Stimulated activated CD4-positive, alpha-beta T cell treated with anti-CD3 and anti-CD28 coated beads, Interleukin-1b, Interleukin-23, amount 100 ng/mL, for 1 hour (primary cell): ENCODE measurements at places on chromosomes 3 and 15.

DNA sequence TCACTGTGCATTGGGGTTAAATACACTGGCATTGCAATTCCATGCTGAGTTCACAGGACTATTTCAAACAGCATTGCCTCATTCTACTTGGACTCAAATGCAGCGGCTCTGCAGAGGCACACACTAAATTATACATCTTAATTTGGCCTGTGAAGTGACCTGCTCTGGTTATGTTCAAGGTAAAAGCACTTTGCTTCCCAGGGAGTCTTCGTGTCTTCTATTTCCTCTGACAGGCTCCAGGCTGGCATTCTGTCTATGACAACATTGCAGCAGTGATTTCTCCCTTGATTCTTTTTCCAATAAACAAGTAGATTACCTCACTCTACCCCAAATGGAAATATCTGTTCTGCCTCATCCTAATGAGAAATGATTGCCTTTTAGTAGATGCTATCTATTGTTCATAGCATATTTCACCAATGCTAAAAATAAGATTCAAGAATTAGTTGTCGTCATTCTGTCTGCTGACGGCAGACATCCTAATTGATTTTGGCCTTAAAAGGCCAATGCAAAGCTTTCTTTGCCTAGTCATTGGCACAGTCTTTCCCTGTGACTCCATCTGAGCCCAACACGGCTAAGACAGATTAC lies 33.8 kb downstream of the FMN1 start:
- no peak for DNase-seq

- DNase-seq: no peak
Observed at GRCh38 chr3:117234331-117234730, 524.8 kb downstream of the TUSC7 start.

DNA sequence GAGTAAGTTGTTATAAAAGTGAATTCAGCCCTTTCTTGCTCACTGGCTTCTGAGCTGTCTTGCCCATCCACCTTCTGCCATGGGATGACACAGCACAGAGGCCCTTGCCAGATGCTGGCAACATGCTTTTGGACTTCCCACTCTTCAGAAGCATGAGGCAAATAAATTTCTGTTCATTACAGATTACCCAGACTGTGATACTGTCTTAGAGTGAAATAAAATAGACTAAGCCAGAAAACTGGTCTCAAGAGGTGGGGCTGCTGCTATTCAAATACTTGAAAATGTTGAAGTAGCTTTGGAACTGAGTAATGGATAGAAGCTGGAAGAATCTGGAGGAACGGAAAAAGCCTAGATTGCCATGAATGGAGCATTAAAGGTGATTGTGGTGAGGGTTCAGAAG lies 170.4 kb downstream of the ZMAT3 start:
- DNase-seq: no peak

- DNase-seq: no peak
Observed at GRCh38 chr3:156825795-156826143, 384 bp upstream of the LEKR1 start.

- no peak for DNase-seq
Observed at GRCh38 chr3:43499256-43499655, 122.6 kb downstream of the ANO10 start.

DNA sequence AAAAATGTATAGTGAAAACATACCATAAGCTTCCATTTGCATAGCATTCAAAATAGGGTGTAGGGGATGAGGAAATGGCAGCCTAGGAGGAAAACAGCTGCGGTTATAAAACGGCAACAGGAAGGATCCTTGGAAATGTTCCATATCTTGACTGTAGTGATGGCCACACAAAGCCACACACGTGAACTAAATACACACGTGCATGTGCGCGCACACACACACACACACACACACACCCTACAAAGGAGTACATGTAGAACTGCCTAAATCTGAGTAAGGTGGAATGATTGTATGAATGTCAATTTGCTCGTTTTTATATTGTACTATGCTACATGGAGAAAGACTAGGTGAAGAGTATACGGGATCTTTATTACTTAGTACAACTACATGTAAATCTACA lies 3.9 kb upstream of the IREB2 start:
- no peak for DNase-seq

GRCh38 chr3:136909187-136909586 lies 47.2 kb downstream of the NCK1 start:
- DNase-seq: no peak

DNA sequence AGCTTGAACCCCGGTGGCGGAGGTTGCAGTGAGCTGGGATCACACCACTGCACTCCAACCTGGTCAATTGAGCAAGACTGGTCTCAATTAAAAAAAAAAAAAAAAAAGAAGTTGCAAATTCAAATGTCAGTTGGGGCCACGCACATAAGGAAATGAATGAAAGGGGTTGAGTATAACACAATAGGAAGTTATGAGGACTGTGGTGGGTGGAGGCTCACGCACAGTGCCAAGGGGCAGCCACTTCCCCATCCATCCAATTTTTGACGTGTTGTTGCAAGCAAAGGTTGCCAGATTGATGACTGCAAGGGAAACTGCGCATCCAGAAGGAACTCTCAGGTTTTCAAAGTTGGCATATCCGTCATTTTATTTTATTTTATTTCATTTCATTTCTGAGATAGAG lies 532.2 kb downstream of the NTRK3 start:
- DNase-seq: no peak

DNA sequence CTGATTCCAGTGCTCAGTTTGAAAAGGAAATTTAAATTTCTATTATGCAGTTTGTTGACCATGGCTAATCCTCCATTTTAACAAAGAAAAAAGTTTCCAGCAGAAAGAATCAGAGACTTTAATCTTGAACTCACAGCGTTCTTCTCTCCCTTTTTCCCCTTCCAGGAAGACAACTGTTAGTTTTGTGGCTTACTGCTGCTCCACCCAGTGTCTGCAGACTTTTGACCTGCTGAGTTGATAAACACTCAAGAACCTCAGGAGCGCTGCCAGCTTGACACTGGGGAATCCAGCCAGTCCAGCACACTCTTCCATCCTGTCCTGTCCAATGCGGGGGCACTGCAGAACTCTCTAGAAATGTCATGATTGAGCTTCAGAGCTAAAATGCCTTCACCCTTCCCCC lies 134.6 kb downstream of the LRRC28 start:
- DNase-seq: no peak

- DNase-seq: no peak
Observed at GRCh38 chr15:28873585-28874190, 12.1 kb upstream of the APBA2 start.

GRCh38 chr3:37862219-37862902 lies 681 bp downstream of the CTDSPL start:
- no peak for DNase-seq

DNA sequence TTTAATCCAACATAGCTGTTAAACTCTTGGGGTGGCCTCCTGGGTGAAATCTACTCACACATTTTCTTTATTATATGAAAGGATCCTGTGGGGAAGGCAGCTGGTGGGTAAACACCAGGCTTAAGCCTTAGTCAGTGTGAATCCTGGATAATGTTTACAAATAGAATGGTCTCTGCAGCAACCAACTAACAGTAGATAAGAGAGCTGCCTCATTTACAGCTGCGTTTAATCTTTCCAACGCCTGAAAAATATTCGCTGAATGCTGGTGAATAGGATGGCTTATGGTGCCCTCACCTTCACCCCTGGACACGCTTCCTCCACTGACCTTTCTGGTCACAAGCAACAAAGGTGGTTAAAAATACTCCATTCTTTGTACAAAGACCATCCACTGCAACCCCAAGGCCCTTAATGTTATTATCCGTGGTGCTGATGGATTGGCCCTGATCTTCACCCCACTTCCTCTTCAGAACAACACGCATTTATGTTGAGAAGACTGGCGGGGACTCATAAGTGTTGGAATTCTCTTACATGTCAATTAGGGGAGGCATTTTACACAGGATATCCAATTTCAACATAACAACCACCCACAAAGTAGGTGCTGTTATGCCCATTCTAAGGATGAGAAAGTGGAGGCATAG lies 120.0 kb upstream of the FRMD4B start:
- no peak for DNase-seq

- no peak for DNase-seq
Observed at GRCh38 chr3:50502584-50503423, 630 bp downstream of the CACNA2D2 start.

- DNase-seq: no peak
Observed at GRCh38 chr3:174126990-174127758, 729.6 kb downstream of the NLGN1 start.

- no peak for DNase-seq
Observed at GRCh38 chr3:186514296-186515002, 29.7 kb downstream of the CRYGS start.

- DNase-seq: no peak
Observed at GRCh38 chr15:68335251-68335650, 57.7 kb downstream of the FEM1B start.

GRCh38 chr3:23248594-23249131 lies 45.5 kb downstream of the UBE2E2 start:
- DNase-seq: no peak

DNA sequence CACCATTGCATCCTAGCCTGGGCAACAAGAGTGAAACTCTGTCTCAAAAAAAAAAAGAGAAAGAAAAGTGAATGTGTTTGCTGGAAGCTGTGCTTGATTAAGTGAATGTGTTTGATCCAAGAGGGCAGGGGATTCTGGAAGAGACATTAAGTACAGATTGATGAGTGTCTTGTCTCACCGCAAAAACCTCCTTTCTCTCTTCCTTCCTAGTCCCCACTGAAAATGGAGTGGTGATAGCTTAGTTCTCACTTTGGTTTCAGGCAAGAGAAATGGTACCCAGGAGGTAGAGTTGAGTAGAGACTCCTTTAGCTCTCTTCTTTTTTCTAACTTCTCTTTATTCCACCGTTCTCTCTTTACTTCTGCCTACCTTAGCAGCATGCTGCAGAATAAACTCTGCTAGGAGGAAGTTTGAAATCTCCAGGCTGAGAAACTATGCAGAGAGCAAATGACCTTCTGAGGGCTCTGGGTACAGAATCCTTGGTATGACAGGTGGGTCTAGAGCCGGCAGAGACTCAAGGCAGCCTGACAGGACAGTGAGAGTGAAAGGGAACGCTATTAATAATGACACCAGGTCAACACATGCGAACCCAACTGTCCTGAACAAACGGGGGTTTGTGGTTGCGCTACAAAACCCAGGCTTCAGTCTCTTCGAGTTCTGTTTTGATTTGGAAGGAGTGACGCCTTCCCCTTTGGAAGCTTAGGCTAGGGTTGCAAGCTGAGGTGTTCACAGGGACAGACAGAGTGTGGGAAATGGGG lies 74.9 kb downstream of the SMAD3 start:
- no peak for DNase-seq

DNA sequence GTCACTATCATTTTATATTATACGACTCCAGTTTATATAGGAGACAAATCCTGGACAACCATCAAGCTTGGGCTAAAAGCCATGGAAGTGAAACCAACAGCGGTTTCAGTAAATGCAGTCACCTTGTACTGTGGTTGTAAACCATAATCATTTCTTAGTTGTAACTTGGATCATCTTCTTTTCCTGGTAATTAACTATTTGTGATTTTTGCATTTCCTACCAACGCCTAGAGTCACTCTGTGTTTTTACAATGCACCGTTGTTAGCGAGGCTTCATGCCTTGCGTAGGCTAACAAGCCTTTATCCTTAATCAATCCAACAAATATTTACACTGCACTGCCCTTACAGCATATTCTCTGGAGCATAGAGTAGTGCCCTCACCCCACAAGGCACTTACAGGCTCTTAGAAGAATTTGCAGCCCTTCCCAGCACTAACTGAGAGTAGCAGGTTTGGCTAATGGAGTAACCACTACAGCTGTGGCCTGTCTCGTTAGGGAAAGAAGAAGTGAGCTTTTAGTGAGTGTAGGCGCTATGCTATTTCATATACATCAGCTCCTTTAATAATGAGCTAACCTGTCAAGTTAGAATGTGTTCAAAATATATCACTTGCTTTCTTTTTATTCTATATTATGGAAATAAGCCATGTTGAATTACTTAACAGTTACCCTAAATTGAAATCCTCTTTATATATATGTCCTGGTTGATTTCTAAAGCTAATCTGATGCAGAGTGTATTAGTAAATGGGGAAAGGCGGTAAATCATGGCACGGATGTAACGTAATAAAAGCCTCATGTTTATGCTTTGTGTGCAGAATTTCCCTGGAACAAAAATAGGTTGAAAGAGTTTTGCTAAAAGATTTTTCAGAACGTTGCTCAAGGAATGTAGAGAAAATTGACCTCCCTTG lies 62.8 kb downstream of the ABHD2 start:
- no peak for DNase-seq

DNA sequence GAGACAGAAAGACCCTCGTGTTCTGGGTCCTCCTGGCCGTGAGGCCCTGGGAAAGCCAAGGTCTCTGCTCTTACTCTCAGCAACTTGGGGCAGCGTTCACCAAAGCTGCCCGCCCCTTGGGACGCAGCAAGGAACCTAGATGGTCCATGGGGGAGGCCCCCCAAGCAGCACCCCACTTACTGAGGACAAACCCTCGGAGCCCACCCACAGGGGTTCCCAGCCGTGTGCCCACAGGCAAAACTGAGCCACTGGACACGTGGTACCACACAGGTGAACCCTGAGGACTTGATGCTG lies 166.2 kb upstream of the IQSEC1 start:
- DNase-seq: no peak

- DNase-seq: no peak
Observed at GRCh38 chr3:59017617-59017984, 32.2 kb downstream of the CFAP20DC start.

DNA sequence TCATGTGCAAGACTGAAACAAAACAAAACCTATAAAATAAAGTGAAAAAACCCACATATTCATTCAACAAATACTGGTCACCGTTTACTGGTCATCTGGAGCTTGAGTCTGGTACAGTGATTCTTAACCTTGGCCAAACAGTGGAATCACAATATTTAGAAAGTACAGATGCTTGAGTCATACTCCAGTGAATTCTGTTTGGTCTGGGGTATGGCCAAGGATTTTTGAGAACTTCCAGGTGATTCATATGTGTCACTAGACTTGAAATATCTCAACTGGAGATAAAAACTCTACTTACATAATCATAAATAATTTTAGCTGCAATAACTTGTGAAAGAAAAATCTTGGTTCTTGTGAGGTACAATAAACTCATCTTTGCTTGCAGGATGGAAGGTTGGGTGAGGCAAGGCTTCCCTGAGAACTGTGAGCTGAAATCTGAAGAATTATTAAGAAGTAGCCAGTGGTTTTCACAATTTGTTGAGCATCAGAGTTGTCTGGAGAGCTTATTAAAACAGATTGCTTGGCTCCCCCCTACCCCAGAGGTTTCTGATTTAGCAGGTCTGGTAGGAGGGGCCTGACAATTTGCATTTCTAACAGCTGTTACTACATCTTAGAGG lies 9.6 kb downstream of the NEK11 start:
- DNase-seq: no peak

DNA sequence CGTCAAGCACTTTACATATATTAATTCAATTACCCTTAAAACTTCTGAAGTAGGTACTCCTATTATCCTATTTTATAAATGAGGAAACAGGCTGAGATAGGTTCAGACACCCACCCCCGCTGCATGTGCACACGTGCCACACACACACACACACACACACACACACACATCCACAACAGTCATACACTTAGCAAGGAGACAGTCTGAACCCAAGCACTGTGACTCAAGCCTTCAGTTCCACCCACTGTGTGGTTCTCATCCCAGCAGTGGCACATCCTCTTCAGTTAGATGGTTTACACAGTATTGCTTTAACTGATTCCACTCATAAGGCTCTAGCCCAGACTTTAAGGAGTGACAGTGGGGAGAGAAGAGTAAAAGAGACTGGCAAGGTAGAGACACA lies 91.1 kb upstream of the FGF7 start:
- no peak for DNase-seq
